NCI-H1436 (cell line): ENCODE measurements at places on chromosomes 7 and 10.

- peak; percentile 67 for DNase-seq
These were observed 242.5 kb upstream of the TMEM229A start for GRCh38 chr7:124275411-124275810.

GRCh38 chr7:115034515-115034914, 112.6 kb downstream of the MDFIC start:
- no peak for DNase-seq

GRCh38 chr7:142896151-142896550, 10.6 kb upstream of the TRPV6 start:
- DNase-seq: no peak

DNA sequence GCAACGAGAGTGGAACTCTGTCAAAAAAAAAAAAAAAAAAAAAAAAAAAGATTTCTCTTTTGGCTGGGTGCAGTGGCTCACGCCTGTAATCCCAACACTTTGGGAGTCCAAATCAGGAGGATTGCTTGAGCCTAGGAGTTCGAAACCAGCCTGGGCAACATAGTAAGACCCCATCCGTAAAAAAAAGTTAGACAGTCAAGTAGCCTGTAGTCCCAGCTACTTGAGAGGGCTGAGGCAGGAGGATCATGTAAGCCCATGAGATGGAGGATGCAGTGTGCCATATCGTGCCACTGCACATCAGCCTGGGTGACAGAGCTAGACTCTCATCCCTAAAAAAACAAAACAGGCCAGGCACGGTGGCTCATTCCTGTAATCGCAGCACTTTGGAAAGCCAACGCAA, 25.2 kb downstream of the PDLIM1 start:
- DNase-seq: no peak

GRCh38 chr7:157312941-157313340, 23.9 kb upstream of the DNAJB6 start:
- no peak for DNase-seq

- no peak for DNase-seq
These were observed 51.7 kb upstream of the ADAM12 start for GRCh38 chr10:126439942-126440341.

DNA sequence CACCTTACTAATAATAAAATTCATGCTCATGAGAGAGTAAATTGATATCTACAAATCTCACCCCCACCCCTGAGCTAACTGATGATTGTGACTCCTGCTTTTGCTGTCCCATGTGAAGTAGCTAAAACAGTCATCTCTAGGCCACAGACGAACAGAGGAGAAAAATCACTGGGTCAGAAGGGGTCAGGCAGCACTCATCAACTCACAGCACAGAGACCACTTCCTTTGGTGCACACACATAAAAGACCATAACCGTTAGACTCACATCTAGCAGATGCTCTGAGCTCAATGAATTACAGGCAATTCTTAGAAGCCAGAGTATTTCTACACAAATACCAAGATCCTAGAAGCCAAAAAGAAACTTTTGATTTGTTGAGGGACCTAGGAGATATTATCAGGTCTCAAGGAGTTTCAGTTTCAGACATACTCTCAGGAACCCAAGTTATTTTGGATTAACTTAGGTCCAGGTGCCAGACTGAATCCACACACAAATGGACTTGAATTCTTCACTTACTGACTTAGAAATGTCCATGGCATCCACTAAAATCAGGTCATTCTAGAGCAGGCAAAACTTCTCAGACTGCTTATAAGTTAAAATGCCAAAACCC, 65.0 kb upstream of the TES start:
- no peak for DNase-seq

DNA sequence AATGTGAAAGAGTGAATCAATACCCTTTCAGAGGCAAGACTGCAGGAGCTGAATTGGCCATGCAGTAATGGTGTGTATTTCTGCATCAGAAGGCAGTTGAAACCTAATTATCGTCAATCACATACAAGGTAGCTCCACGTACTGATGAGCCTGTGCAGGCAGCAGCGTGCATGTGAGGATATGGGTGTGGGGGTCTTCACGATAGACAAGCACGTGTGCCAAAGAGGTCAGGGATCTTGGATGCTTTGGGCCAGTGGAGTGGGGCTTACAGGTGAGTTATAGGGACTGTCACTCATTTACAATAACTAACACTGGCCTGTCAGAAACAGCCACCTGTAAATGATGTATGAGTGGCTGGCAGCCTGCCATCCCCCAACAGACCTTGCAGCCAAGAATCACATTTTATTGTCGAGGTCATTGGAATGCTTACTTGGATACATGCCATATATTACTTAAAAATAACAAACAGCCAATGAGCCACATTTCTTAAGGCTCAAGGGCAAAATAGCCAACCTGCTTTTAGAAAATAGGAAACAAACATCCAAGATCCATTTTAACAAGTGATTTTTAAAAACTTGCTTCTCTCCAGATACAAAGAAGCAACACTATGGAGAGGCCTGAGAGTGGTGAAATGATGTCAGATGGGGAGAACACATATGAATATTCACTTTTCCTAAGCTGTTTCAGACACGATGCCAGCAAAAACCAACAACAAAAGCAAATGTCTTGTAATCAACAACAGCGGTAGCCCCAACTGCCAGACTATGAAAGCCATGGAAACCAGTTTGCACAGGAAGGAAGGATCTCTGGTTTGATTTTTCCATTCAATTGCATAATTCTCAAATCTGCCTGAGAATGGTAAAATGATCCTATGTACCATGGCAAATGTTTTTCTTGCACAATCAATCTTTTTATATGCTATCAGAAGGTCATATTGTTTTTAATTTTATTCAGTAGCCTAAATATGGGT, 210.7 kb downstream of the SKAP2 start:
- peak; percentile 15 for DNase-seq

DNA sequence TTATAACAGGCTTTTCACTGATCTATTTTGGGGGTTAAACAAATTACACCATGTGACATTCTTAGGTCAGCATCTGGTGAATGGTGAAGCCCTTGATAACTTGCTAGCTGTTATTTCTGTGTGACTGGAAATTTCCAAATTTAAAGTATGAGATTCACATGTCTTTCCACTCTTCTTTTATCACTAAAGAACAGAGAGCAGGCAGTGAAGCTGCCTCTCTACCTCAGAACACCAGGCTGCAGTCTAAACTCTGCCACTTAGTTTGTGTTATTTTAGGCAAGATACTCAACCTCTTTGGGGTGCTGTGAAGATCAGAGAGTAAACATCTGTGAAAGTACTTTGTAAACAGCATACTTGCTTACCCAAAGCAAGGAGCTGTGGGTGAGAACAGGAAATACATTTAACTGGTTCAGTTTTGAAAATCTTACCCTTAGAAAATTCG, 15.5 kb upstream of the SP4 start:
- DNase-seq: no peak

DNA sequence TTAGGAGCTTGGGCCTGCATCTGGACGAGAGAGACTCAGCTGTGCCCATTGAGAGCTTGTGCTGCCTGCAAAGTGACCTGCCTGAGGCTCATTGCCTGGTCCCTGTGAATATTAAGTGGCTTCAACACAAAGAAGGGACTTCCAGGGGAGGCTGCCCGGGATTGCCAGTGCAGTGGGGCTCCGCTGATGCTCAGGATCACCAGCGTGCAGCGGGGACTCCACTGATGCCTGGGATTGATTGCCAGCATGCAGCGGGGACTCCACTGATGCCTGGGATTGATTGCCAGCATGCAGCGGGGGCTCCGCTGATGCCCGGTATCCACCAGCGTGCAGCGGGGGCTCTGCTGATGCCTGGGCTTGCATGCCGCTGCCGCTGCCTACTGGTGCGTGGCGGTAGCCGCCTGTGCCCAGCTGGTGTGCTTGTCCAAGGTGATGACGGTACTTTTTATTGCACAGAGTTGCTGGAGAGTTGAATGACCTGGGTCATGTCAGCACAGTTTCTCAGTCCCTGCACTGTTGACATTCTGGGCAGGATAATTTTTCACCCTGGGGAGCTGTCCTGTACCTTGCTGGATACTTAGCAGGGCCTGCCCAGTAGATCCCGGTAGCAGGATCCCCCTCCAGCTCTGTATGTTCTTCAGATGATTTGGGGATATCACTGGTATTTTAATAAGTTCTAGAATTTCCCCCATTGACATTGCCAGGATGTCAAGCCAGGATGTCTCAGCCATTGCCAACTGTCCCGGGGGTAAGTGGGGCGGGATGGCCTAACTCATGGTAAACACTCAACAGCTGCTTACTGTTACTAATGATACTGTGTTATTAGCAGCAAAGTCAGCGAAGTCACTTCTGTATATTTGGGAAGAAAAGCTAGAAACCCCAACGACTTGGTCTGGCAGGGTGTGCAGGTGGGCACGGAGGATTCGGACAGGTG, 13.0 kb downstream of the DOCK1 start:
- DNase-seq: no peak

DNA sequence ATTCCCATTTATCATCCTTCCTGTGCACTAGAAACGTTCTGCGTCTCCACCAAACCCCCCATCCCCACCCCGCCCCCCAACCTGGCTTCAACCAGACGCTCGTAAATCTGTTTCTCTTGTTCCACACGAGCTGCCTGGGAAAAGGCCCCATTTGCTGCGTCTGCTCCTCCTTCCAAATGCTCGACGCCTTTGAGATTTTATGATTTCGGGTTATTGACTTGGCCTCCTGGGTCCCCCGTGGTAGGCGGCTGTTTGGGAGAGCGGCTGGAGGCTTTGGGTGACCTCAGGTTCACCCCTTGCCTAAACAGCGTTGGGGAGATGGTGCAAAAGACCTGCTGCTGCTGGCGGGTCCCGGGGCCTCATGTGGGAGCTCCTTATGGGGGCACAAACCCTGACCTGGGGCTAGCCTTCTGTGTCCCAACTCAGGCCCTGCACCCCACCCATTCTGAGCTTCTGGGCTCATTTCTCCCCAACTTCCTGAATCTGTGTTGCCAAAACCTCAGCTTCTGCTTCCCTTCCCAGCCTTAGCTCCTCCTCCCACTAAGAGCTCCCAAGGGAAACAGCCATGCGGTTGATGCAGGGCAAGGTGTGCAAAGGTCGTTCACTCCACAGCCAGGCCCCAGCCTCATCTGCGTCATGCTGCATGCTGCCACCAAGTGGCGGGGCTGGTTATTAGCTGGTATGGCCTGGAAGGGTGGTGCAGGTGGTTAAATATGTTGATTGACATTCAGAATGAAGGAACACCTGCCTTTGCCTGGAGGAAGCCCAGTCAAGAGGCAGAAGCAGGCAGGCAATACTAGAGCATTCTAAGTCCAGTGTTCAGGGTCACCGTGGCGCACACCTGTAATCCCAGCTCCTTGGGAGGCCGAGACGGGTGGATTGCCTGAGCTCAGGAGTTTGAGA, 49.1 kb upstream of the ELN start:
- DNase-seq: peak; percentile 80

DNA sequence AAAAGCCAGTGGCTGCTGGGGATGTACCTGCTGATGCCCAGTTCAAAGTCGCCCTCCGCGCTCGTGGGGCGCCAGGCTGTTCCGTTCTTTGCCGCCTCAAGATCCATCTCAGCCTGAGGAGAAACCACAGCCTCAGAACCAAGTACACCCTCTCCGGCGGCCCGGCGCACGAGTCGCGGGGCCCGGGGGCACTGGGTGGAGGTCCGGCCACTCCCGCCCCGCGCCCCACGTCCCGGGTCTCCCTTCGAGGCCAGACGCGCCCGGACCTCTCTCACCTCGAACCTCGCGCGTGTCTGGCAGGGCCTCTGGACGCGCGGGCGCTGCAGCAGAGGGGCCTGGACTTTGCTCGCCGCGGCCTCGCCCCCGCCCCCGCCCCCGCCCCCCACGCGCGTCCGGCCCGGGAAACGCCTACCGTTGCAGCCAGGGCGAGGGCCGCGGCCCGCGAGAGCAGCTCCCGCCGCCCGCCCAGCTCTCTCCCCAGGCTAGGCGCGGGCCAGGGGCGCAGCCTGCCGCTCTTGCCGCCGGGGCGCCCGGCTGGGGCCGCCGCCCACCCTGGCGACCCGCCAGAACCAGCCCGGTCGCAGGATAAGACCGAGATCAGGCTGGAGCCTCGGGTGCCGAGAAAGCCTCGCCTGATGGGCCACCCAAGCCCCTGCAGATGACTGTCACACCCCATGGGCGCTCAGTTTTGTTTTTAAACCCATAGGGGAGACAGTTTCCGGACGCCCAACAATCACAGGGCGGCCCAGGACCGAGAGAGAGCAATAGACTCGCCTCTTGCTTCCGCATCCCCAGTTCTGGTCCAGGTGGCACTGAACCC, at the start of gene ABCB4:
TSS of gene ABCB4 (minus strand) at position 322 of the 820 bp plus-strand sequence. CDS start at position 107, 215 bp downstream.
- no peak for DNase-seq

GRCh38 chr10:124918906-124919305, 23.0 kb upstream of the ZRANB1 start:
- no peak for DNase-seq

GRCh38 chr7:67870396-67870795, 873.8 kb downstream of the TYW1 start:
- DNase-seq: no peak

- no peak for DNase-seq
These were observed 10.9 kb upstream of the BHLHA15 start for GRCh38 chr7:98200364-98200763.

DNA sequence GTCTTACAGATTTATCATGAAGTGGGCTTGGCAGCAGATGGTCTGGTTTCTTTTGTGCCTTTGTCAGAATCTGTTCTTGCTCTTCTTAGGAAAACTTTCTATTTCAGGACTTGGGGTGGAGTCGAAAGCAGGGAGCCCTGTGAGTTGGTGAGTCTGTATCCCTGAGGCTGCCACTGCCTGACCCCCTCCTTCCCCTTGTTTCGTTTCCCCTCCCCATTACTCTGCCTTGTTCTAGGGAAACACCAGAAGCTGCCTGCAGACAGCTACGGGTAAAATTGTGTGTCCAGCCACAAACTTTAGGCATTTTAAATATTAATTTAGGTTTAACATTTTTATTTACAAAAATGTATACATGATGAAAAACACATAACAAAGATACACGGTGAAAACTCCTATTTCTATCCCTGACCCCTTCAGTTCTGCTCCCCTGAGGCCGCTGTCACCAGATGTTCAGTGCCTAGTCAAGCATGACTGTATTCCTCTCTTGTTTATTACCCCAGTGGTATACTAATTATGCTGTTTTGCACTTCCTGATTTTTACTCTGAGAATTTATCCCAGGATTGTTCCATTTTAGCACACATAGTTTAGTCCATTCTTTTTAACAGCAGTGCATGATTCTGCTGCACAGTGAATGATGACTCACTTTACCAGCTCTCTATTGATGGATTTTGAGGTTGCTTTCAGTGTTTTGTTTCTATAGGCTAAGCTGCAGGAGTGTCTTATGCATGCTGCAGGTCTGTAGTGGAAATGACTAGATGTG, 9.1 kb downstream of the TSPAN14 start:
- DNase-seq: no peak

GRCh38 chr10:16966991-16967865, 150.0 kb upstream of the RSU1 start:
- no peak for DNase-seq

- DNase-seq: no peak
These were observed 43.5 kb downstream of the ANKIB1 start for GRCh38 chr7:92289321-92289720.

GRCh38 chr10:124256151-124256550, 162.6 kb downstream of the OAT start:
- DNase-seq: no peak

DNA sequence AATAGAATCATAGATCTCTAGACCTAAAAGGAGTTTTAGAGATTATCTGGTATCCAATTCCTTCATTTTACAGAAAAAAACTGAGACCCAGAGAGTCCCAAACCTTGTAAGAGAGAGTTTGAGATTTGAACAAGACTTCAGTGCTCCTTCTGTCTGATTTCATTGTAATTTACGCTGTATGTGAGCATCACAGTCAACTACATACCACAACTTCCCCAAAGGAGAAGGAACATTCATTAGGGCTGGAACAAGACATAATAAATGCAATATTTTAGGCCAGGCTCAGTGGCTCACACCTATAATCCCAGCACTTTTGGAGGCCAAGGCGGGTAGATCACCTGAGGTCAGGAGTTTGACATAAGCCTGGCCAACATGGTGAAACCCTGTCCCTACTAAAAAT, 17.3 kb upstream of the PRKAR2B start:
- no peak for DNase-seq

GRCh38 chr7:81301815-81302214, 383.0 kb upstream of the SEMA3C start:
- DNase-seq: no peak
